ENCODE measurements at places on chromosomes 1 and 21. TPM values are rescaled to one million over a fixed set of nuclear protein-coding genes. Genes with fewer than 3 reads are reported as not detected.

CGN gene
- 31.0 TPM for total RNA-seq

GRCh38 chr1:117678246-117678977, 72.6 kb downstream of the TENT5C start:
- no peak for DNase-seq

GRCh38 chr1:221439008-221439746, 302.7 kb downstream of the DUSP10 start:
- DNase-seq, result no peak

GRCh38 chr1:89578946-89579684, 53.8 kb upstream of the LRRC8C start:
- DNase-seq, result no peak

- peak; percentile 28 for DNase-seq
Measured at GRCh38 chr1:225733254-225733653, 44.4 kb upstream of the SRP9 start.

DNA sequence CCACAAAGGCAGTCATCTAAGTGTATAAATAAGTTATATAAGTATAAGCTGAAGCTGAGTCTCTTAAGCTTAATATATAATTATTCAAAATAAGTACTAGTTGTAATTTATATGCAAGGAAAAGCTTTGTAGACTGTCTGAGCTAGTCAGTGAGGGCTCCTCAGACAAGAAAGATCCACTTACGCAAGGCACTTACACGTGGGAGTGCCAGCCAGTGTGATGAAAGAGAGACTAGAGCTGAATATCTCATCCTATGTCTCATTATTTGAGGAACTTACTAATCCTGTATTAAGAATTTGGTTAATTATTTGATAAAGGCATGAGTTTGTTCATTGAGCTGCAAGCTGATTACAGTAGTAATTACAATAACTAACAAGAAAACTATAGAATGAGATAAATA, 146.9 kb downstream of the PDE4B start:
- no peak for DNase-seq

SERPINC1 gene
- total RNA-seq, result not detected

- DNase-seq, result peak; percentile 14
Measured at GRCh38 chr1:228150120-228150460, 360 bp downstream of the GJC2 start.

MIXL1 gene
- not detected for total RNA-seq

PDC gene
- not detected for total RNA-seq

KCNJ15 gene
- 27.5 TPM for total RNA-seq

DNA sequence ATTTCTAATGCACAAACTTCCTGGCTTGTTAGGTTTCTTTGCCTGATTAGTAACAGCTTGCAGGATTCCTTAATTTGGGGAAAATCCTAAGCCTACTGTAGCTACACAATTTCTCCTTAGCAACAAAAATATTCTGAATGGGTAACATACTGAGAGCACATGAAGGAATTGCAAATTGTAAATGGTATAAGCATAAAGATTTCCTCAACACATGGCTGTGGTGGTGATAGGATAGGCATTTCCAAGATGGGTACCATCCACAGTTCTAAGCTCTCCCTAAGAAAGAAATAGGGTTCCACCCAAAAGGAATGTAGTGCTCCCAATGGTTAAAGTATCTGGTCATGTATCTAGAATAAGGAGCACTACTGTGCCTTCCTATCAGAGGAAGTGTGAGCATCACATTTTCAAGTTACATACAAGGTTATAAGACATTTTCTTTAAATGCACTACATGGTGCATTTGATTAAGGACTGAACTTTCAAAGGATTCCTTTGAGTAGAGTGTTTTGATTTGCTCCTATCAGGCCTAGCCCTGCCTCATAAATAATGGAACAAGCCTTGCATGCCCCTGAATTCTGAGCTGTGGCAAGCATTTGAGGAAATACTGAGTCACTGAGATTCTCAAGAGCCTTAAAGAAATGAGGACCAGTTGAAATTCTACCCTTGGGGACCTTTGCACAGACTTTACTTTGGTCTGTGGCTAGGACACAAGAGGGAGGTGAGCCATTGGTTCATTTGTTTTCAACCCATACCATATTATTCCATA, 286.4 kb downstream of the PTBP2 start:
- no peak for DNase-seq

DNA sequence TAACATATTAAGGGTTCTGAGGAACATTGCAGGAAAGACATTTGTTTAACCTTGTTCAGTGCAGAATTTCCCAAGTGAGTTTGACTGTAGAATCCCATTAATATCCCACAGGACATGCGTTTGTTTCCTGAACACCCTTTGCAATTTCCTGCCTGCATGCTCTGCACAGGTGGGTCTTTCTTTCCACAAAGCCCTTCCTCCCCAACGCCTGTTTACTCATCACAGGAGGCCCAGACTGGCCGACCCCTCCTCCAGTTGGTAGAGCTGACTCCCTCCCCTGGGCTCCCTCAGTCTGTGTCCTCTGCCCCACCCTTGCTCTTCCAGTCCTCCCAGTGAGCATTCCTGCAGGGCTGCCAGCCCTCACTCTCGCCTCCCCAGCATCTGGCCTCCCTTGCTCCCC, 47.5 kb upstream of the CTPS1 start:
- DNase-seq, result peak; percentile 21

- DNase-seq, result no peak
Measured at GRCh38 chr1:227526524-227526923, 36.8 kb upstream of the ZNF678 start.

DNA sequence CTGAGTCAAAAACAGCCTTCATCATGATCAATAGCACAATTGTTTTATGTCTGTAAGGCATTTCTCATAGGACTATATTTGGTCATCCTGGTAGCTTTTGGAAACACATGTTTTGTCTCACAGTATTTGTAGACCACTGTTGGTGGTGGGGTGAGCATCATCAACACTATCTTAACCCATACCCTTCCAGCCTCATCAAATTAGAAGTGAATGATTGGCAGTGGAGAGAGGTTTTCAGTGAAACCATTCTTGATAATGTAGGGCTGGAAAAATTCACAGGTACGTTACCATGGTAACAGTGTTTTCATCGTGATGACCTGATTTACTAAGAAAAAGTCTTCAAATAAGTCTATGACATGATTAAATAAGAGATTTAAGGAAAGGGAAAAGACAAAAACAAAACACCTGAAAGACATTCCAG, 45.3 kb upstream of the C1orf105 start:
- no peak for DNase-seq

GRCh38 chr21:45410865-45411809, 6.2 kb downstream of the COL18A1 start:
- peak; percentile 21 for DNase-seq

AUNIP gene
- total RNA-seq, result not detected

- no peak for DNase-seq
Measured at GRCh38 chr1:78334952-78335351, 155.8 kb upstream of the PTGFR start.

OVAAL gene
- not detected for total RNA-seq

- peak; percentile 74 for DNase-seq
Measured at GRCh38 chr1:110106013-110106941, 6.0 kb upstream of the UBL4B start.

DNA sequence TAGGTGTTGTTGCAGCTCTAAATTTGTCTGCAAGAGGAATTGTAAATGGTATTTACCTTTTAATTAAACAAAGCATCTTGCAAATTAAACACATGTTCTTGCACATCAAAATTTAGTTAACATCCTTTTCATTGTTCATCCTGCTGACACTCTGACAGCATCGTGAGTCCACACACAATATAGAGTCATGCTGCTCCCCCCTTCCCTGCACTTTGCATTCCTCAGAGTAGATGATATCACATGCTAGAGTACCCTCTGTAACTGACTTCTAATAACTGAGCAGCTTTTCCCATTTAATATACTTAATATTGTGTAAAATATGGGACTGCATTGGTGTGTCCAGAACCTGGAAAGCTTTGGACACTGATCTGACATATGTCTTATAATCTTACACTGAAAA, 138.8 kb upstream of the DPYD start:
- no peak for DNase-seq

NCAM2 gene
- 0.26 TPM for total RNA-seq

- DNase-seq, result no peak
Measured at GRCh38 chr1:155039308-155039669, 5.7 kb downstream of the DCST1 start.

- no peak for DNase-seq
Measured at GRCh38 chr1:109847251-109847650, 63.4 kb upstream of the CSF1 start.

SMIM1 gene
- 5.2 TPM for total RNA-seq

TMCC2 gene
- 1.3 TPM for total RNA-seq

DNA sequence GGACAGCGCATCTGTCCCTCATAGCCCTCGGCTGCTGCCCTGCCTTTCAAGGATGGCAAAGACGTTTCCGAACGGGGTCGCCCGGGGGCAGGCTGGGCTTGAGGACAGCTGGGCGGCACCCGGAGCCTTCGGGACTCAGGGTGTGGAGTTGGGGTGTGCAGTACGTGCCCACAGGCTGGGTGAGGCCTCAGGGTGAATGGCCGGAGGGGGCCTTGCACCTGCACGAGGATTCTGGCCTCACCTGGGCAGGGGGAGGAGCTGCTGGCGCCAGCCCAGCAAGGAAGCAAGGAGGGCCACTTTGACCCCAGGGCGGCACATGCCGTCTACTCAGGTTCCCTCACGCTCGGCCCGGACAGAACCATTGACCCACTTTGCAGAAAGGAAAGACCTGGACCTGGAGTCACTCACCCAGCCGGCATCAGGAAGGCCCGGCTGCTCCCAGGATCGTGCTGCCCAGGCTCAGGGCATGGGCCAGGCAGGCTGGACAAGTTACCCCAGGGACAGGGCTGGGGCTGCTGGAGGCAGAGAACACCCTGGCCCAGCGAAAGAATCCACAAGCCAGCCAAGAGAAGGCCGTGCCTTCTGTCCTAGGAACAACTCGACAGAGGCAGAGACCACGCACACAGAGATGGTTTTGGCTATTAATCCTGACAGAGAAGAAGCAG, 65.1 kb upstream of the TTC34 start:
- DNase-seq, result no peak

- no peak for DNase-seq
Measured at GRCh38 chr1:22296701-22297591, 154.0 kb upstream of the WNT4 start.

DNA sequence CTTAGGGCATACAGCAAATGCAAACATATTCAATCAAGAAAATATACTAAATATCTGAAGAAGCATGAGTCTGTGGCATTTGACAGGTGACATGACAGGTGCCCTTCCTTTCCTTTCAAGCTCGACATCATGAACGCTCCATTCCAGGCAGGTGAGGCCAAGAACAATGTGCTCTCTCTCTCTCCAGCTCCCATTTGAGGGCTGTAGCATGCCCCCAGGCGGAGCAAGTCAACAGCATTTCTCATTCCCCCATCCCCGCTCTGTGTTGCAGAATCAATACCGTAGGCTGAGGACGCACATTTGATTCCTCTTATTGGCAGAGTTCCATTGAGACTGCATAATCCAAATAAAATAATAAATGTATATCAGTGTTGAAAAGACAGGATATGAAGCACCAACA, 24.6 kb upstream of the PLPPR4 start:
- DNase-seq, result no peak

- no peak for DNase-seq
Measured at GRCh38 chr1:45739137-45739536, 11.3 kb downstream of the IPP start.

DNA sequence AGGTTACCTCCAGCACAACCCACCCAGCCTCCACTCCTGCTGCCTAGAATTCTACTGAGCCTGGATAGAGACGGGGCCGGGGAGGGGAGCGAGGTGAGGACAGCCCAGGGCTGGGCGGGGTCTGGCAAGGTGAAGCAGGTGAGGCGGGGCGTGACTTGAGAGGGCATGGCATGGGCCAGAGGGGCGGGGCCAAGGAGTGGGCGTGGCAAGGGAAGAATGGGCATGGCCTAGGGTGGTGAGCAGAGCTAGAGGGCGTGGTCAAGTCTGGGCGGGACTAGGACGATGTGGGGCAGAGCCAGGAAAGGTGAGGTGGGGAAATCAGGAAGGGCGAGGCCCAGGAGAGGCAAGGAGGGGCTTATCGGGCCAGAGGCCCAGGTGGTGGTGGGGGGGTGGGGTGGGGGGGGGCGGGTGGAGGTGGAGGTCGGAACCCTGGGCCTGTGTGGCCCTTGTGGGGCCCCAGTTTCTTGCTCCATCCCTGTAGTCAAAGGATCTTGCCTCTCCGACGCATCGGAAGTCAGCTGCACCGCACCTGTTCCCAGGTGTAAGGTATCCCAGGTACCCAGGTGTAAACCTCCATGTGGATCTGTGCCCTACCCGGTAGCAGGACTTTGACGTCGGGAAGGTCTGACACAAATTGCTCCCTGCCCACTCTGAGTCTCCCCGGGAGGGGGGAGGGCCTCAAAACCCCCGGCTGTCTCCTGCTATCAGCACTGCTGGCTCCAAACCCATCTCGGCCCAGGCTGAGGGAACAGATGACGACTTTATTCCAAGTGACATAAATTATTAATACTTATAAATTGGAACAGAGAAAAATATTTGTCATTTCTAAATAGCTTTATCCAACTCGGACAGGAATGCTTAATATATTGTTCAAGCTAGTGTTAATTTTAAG, 32.9 kb upstream of the UTS2 start:
- peak; percentile 95 for DNase-seq

NPHS2 gene
- total RNA-seq, result not detected

DNA sequence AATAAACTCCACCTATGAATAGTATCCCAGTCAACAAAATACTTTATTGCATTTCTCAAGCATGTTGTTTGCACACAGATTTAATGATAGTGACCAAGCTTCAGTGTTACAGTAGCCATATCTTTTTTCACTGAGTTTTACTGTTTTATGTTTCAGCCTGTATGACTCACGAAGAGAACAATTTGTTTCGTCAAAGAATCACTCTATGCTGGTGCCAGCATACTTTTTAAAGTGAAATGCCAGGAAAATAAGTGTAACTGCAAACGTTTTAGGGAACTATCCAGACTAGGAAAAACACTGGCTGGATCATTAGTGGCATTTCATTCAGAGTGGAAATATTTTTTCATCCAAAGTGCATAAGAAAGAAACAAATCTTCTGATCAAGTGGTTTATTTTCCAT, 210.8 kb downstream of the COL11A1 start:
- no peak for DNase-seq

GRCh38 chr1:155313261-155313660, 4.6 kb downstream of the FDPS start:
- no peak for DNase-seq

- no peak for DNase-seq
Measured at GRCh38 chr1:117836069-117836468, 93.4 kb downstream of the GDAP2 start.
